Stimulated activated CD8-positive, alpha-beta memory T cell treated with anti-CD3 and anti-CD28 coated beads, Interleukin-2, amount 100 ng/mL, for 1 hour (primary cell): ENCODE measurements at places on chromosomes 12 and 14.

DNA sequence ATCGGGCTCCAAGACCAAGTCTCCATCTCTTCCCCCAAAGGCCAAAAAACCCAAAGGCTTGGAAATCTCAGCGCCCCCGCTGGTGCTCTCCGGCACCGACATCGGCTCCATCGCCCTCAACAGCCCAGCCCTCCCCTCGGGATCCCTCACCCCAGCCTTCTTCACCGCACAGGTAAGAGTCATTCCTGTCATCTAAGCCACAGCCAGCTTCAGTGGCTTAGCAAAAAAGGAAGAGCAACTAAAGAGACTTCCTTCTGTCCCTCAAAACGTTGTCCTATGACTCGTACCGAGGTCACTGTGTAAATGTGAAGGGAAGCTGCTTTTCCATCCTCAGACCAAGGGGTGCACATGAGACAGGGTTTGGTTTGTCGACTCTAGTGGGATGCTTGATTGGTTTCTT lies 53.4 kb downstream of the ELK3 start:
- DNase-seq, result no peak

DNA sequence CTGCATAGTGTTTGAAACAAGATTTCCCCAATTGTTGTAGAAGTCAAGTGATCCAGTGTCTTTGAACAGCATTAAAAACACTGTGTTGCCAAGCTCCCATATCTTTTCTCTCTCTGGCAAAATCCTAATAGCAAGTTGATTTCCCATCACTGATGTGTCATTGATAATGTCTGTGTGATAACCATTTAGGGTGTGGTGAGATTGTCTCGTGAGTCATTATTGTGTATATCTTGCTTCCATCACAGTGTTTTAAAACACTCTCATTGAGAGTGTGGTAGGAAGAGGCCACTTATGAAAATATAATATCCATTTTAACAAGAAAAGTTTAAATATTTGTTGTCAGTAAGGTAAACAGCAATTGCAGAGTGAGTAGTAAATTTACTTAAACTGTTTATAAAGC lies 74.7 kb downstream of the PRORP start:
- no peak for DNase-seq

- no peak for DNase-seq
Observed at GRCh38 chr14:98412431-98412830, 859.6 kb downstream of the BCL11B start.

GRCh38 chr12:85523197-85523596 lies 243.2 kb downstream of the ALX1 start:
- no peak for DNase-seq

- DNase-seq, result peak; percentile 2
Observed at GRCh38 chr12:105084251-105085250, at the start of gene ALDH1L2. Gene ALDH1L2 (minus strand): TSS chr12:105084458. CDS start chr12:105084436, 22 bp downstream.

- DNase-seq, result peak; percentile 81
Observed at GRCh38 chr14:100108042-100108825, 43.0 kb downstream of the EVL start.

DNA sequence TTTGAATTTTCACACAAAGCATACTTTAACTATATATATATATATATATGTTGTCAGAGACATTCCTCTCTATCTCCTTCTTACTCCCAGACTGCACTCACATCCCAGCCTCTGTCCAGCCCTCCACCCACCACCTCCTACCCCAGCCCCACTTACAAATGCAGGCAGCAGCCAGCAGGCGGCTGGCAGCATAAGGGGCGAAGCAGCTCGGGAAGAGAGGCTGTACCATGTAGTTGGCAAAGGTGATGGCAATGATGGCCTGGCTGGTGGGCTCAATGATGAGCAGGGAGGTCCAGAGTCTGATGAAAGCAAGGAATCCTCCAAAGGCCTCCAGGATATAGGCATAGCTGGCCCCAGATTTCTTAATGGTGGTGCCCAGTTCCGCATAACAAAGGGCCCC lies 2.5 kb downstream of the SLC7A7 start:
- DNase-seq, result no peak

GRCh38 chr12:66786531-66787308 lies 107.8 kb upstream of the GRIP1 start:
- no peak for DNase-seq

- DNase-seq, result peak; percentile 12
Observed at GRCh38 chr14:65222440-65222858, 120.1 kb upstream of the MAX start.

- DNase-seq, result no peak
Observed at GRCh38 chr12:104698871-104699270, 242.1 kb downstream of the CHST11 start.

DNA sequence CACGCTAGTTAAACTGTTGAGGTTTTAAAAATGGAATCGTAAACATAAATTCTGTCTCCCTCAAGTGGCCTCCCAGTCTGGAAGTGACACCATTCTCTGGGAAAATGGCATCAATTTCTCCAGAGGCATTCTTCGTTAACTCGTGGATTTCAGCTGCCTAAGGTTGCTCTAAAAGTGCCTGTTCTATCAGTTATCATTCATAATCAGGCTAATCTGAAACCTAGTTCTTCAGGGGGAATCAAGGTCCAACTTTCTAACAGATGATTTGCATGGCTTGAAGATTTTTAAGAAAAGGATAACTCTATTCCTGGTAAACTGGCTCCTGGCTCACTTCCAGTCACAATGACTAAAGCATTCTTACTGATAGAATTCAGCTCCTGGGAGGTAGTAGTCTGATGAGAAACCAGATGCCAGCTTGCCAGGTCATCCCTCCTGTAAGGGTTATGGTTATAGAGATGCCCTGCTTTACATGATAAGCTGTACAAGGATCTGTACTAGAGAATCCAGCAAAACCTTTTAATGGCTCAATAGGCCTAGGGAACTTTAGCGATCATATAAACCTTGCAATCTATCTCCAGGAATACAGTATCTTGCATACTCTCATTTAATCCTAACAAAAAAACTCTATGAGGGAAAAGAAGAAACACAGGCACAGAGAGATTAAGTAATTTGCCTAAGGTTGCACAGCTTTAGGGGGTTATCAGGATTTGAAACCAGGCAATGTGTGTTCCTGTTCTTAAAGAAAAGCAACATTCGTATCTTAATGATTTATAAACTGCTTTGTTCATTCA lies 1.5 kb downstream of the L3HYPDH start:
- no peak for DNase-seq

GRCh38 chr14:48672506-48672905 lies 913.7 kb downstream of the RPS29 start:
- no peak for DNase-seq

GRCh38 chr12:69173368-69173767 lies 66.0 kb upstream of the CPSF6 start:
- no peak for DNase-seq

GRCh38 chr14:81211844-81212243 lies 8.9 kb downstream of the GTF2A1 start:
- DNase-seq, result no peak

GRCh38 chr12:19436931-19437330 lies 2.4 kb upstream of the AEBP2 start:
- DNase-seq, result no peak

- no peak for DNase-seq
Observed at GRCh38 chr14:100644784-100645183, 57.6 kb upstream of the BEGAIN start.

DNA sequence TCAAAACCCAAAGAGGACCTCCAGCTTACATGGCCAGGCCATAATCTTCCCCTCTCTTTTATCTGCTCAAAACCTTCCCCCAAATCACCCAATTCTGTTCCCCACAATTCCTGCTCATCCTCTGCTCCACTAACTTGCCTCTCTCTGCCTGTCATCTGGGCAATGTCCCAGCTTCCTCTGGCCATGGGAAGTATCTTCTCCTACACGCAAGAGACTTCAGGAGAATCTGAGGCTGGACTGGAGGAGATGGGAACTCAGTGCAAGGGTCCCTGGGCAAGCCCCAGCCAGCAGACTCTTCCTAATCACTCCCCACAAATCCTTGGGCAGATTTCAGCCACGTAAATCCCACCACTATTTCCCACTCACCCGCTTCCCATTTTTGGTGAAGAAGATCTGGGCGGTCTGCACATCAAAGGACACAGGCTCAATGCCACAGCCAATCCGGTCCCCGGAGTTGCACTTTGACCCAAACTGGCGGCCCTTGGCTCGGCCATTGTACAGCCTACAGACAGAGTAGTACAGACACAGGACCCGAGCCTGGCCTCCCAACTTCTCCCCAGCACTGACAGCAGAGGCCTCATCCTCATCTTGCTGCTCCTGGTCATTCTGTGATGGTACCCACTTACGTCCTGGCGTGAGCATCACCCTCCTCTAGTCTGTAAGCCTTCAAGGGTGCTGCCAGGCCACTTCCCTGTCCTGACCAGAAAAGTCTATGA lies 4.7 kb downstream of the SPRYD3 start:
- no peak for DNase-seq

GRCh38 chr12:82019533-82019932 lies 260.4 kb upstream of the PPFIA2 start:
- no peak for DNase-seq

GRCh38 chr14:102565959-102566358 lies 26.5 kb upstream of the RCOR1 start:
- DNase-seq, result no peak

GRCh38 chr12:51388846-51389245 lies 2.4 kb downstream of the GALNT6 start:
- DNase-seq, result no peak

- no peak for DNase-seq
Observed at GRCh38 chr12:125544960-125545359, 479.7 kb downstream of the AACS start.

DNA sequence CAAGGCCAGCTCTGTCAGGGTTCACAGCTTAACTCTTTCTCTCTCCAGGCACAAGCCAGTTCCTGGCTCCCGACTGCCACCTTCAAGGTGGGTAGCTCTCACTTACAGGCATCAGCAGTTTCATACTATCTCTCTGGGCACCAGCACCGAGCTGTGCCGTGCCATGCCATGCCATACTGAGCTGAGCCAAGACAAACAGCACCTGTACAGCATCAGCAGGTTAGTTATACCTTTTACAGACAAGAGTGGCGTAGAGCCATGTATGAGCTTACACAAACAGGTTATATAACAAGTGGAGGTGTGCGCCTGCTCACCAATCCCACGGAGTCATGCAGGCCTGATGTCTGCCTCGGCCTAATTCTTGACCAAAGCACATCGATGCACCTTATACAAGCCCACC lies 1098.7 kb downstream of the AACS start:
- no peak for DNase-seq

- DNase-seq, result no peak
Observed at GRCh38 chr12:42448841-42449240, 122.9 kb downstream of the PPHLN1 start.

GRCh38 chr12:68334132-68334531 lies 2.0 kb upstream of the MDM1 start:
- DNase-seq, result no peak

DNA sequence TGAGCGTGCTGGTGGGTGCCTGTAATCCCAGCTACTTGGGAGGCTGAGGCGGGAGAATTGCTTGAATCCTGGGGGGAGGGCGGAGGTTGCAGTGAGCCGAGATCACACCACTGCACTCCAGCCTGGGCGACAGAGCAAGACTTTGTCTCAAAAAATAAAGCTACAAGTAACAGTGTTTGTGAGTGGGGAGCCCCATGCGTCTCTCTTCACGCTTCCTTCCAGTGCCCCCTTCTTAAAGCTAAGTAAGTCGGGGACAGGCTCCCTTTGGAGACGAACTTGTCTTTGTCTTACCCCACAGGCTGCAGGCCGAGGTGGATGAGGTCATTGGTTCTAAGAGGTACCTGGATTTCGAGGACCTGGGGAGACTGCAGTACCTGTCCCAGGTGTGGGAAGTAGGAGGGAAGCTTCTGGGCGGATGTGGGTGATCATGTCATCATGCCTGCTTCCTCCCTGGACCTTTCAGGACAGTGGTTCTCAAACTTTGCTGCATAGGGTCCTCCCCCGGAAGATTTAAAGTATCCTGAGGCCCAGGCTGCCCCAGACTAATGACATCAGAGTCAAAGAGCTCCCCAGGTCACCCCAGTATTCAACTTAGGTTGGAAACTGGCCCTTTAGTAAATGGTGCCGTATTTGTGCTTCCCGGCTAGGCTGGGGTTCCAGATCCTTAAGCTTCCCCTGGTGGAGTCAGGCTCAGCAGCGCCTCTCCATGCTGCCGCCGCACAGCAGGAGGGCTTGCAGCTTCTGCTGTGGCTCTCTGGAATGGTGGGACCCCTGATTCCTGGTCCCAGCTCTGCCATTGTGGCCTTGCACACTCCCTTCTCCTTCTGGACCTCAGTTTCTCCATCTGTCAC lies 37.1 kb downstream of the CYP46A1 start:
- DNase-seq, result no peak
